ENCODE measurements at places on chromosomes 12 and 14.

GRCh38 chr12:6033546-6033945, 88.5 kb upstream of the ANO2 start:
- peak; percentile 12 for DNase-seq

GRCh38 chr12:81440001-81440400, 319.1 kb downstream of the PPFIA2 start:
- no peak for DNase-seq

DNA sequence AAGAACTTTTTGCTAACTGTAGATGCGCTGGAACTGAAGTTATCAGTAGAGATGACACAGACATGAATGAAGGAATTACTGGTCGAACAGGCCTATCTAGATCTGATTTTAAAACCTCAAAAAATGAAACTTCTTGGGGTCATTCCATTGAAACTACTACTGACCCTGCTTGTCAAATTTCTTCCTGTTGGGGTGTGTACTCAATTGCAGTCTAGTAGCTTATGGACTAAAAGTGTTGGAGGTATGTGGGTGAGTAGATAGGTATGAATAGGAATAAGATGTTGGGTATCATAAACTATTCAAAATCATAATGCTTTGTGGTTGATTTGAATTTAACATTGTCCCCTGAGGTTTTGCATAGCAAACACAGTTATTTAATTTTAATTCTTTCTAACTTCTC, 9.2 kb downstream of the APOLD1 start:
- no peak for DNase-seq

DNA sequence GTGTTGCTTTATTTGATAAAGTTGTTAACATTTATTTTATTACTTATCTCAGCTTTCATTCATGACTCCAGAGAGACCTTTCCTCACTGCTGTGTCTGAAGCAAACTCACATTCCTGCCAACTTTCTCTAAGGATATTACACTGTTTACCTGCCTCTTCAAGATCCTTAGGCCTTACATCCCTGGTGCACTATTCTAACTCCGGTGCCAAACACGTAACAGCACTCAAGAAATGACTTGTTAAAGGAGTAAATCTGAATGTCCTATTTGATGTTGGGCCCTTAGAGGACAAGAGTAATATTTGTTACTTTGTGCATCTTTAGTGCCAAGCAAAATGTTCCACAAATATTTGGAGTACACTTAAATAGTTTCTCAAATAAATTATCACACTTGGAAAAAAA, 324.1 kb upstream of the FLRT2 start:
- DNase-seq, result no peak

DNA sequence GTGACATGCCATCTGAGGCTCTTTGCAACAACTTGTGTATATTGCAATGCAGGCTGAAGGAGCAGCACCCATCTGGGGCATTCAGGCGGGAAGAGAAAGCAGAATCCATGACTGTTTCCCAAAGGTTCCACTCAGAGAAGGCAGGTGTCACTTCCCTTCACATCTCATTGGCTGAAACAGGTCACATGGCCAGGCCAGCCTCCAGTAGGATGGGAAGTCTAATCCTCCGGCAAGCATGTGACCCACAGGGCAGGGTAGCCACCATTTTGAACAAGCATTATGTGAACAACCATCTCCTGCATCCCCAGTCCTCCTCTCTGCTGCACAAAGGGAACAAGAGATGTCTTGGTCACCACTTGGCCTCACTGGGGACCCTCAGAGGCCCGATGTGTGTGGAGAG, 70.6 kb downstream of the RIN3 start:
- DNase-seq, result no peak

GRCh38 chr14:35205737-35206136, 83.4 kb downstream of the PRORP start:
- DNase-seq, result no peak

- no peak for DNase-seq
These were observed 70.1 kb upstream of the PLXNC1 start for GRCh38 chr12:94078138-94078723.

DNA sequence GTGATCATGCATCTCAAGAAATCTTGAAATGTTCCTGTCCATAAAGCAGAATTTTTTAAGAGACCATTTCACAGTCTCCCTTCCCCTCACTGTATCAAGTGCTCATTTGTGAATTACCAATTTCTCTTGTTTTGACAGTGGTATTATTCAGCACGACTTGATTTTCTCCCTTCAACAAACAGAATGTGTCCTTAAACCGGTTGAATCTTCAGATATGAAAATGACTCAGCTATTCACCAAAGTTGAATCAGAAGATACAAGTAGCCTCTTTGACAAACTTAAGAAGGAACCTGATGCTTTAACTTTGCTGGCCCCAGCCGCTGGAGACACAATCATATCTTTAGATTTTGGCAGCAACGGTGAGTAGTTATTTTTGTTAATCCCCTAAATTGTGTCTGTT, 25.5 kb upstream of the SNAPC1 start:
- DNase-seq, result no peak
